Neural crest cell (in vitro differentiated cells): ENCODE measurements at places on chromosomes 6 and 20.

GRCh38 chr6:158064725-158065251 lies 83.1 kb downstream of the SYNJ2 start:
- no peak for DNase-seq

DNA sequence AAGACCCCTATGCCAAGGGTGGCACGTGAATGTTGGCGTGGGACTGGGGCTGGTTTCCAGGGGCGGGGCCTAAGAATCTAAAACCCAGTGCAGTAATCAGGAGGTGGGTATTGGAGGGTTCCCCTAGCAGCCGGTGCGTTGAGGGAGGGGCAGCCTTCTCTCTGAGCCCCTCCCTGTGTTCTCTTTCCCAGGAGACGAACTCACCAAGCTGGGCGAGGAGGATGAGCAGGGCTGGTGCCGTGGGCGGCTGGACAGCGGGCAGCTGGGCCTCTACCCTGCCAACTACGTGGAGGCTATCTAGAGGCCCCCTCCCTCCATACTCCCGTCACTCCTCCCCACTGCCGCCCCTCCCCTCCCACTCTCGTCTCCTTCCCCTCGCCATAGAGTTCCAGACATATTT lies 23.9 kb downstream of the SPDEF start:
- DNase-seq, result no peak

GRCh38 chr6:25472306-25472705 lies 179.7 kb upstream of the SCGN start:
- no peak for DNase-seq

GRCh38 chr6:41626917-41627316 lies 11.4 kb upstream of the MDFI start:
- no peak for DNase-seq

DNA sequence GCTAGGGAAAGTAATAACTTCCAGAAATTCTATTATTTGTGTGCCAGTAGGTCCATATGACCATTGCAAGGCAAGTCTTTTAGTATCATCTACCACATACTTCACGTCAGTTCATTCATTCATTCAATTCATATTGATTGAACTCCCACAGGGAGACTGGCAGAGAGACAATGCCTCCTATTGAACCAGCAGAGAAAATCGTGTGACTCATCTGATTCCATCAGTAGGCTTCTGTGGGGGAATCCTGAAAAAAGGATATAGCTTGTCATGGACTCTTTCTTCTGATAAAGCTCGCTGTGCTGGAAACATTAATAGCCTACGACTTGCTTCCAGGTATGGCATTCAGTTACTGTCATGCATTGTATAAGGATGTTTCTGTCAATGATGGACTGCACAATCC lies 45.3 kb upstream of the CNR1 start:
- no peak for DNase-seq

- no peak for DNase-seq
Measured at GRCh38 chr6:53321701-53322100, 27.0 kb downstream of the ELOVL5 start.

- DNase-seq, result no peak
Measured at GRCh38 chr6:41639809-41640371, 1.6 kb downstream of the MDFI start.

- no peak for DNase-seq
Measured at GRCh38 chr6:89993411-89993810, 99.1 kb downstream of the GJA10 start.

GRCh38 chr6:19836799-19837510 lies at the start of gene ID4:
Gene ID4 (plus strand): TSS chr6:19837370. CDS start chr6:19837755, 385 bp downstream.
- DNase-seq, result peak; percentile 95

- DNase-seq, result no peak
Measured at GRCh38 chr6:155155787-155156447, 107.9 kb upstream of the CLDN20 start.

DNA sequence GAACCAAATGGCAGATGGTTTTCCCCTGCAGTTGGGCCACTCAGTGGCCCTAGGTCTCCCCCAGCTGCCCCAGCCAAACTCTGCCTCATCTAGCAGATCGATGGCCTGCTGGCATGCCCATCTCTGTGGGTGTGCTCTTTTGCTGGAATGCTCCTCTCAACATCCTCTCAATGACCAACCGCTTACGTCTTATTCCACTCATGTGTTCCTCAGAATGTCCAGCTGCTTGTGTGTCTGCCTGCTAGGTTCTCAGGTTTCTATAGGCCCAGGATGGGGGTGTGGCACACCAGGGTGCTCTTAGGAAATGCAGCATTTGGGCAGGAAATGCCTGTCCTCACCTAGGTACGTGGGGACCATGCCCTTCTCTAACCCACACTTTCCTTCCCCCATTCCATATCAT lies 509.9 kb upstream of the SYNCRIP start:
- no peak for DNase-seq

DNA sequence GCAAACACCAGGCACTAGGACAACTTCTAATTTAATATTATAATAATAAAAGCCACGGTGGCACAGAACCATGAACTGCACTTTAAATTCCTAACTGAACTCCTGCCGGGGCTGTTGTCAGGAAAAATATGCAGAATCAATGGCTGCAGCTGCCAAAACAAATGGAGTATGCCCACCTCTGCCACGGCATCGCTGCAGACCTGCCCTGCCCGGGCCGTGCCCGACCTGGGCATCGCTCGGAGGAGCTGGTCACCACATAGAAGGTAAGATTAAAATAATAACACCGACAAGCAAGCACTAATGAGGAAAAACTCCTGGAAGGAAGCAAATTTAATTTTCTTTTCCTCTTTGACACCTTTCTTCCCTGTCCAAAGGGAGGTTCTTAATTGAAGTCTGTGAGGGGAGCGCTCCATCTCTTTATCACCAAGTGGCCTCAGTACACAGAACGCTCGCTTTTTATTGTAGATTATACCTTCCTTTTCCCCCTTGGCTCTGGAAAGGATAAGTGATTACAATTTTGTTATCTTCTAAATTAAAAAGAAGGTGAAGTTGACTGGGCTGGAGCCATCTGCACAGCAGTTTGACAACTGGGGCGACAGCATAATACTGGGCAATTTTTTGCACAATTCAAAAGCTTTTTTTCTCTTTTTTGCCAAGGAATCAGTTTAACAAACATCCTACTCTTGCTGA lies 351.3 kb downstream of the ZFAND3 start:
- no peak for DNase-seq

DNA sequence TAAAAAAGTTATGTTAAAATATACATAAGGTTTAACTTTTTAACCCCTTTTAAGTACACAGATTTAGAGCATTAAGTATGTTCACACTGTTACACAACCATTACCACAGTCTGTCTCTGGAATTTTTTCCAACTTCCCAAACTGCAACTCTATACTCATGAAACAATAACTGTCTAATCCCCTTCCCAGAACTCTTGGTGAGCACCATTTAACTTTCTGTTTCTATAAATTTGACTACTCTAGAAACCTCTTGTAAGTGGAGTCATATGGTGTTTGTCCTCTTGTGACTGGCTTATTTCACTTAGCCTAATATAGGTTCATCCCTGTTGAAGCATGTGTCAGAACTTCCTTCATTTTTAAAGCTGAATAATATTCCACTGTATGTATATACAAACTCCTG lies 98.1 kb downstream of the MAP3K7 start:
- DNase-seq, result no peak

- no peak for DNase-seq
Measured at GRCh38 chr6:97677626-97678025, 394.6 kb upstream of the MMS22L start.

- DNase-seq, result no peak
Measured at GRCh38 chr6:7445885-7446461, 56.4 kb downstream of the RIOK1 start.

DNA sequence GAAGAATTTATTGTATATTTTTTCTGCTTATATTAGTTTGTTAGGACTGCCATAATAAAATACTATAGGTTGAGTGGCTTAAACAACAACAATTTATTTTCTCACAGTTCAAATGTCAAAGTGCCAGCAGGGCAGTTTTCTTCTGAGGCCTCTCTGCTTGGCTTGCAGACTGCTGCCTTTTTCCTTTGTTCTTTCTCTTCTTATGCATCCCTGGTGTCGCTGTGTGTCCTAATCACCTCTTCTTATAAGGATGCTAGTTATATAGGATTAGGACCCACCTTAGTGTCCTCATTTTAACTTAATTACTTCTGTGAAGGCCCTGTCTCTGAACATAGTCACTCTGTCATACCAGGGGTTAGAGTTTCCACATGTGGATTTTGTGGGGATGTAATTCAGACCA lies 354.4 kb downstream of the NKAIN2 start:
- DNase-seq, result no peak

- DNase-seq, result no peak
Measured at GRCh38 chr6:50128420-50129005, 78.8 kb upstream of the DEFB112 start.

DNA sequence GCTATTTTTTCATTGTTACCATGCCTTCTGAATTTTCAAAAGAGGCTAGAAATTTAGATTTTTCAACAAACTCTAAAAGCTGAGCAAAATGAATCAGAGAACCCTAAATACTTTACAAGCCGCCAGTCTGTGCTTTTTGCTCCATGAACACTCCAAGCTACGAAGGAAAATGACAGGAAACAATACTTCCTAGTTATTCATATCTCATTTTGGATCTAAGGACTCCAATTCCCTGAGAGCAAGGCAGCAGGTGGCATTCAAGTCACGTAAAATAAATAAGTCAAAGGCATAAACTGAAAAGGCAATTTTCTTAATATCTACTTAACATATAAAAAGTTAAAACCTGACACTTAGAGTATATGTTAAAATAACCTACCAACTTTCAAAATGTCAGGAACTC lies 50.6 kb downstream of the PDSS2 start:
- DNase-seq, result no peak

DNA sequence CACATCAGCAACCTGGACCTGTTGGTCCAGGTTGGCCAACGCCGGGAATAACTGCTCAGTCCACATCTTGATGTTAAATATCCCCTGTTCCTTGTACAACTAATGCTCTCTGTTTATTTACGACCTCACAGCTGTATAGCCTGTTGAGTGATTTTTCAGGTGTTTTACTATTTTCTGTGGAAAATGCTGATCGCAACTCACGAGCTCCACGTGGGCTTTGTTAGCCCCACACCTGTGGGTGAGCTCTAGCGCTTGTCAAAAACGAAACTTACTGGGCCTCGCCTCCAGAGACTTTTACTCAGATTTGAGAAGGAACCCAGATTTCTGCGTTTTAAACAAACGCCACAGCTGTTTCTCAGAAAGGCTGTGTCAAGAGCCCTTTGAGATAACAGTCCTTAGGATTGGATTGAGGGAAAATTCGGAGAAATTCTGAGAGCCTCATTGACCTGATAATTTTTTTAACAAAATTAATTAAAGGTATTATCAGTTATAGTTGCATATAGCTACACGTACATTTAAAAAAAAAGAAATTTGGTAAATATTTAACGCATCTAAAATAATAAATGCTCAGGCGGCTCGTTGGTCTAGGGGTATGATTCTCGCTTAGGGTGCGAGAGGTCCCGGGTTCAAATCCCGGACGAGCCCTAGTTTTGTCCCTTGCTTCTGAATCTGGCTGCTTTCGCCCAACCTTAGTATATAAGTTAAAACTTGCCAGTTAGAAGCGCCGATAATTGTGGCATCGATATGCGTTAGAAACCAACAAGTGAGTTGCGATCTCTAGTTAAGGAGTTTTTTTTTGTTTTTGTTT lies 16.7 kb downstream of the HMGN4 start:
- peak; percentile 57 for DNase-seq

GRCh38 chr20:11797156-11797555 lies 120.5 kb upstream of the BTBD3 start:
- no peak for DNase-seq

GRCh38 chr6:99589290-99589672 lies 17.4 kb upstream of the PRDM13 start:
- DNase-seq, result no peak

DNA sequence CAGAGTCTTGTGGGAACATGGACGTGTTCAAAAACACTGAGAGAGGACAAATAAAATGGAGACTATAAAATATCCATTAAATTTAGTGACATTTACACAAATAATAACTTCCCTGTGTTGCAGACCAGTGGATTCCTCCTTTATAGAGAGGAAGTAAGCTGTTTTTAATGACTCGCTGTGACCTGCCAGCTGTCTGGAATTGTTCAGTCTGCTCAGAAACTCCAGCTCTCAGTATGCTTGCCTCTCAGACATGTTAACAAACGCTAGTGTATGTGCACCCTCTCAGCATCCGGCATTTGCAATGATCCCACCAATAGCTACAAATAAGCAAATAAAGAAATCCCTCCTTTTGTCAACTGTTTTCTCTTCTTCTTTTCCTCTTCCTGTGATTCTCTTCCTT lies 158.0 kb upstream of the TCF21 start:
- no peak for DNase-seq

DNA sequence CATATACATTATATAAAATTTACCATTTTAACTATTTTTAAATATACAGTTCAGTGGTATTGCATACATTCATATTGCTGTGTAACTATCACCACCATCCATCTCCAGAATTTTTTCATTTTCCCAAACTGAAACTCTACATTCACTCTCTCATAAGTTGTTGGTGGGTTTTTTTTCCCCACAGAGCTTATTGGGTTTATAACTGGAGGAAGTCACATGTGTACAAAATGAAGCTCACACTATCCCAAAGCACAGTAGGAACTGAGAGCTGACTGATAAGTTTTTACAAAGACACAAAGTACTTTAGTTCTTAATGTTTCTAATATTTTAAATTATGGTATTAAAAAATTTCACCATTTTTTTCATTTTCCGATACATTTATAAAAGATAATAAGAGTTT lies 78.8 kb upstream of the TNFAIP3 start:
- DNase-seq, result no peak

- DNase-seq, result peak; percentile 35
Measured at GRCh38 chr6:26304797-26305640, 60.0 kb upstream of the BTN3A2 start.

- no peak for DNase-seq
Measured at GRCh38 chr6:72212686-72213085, 326.3 kb downstream of the RIMS1 start.

DNA sequence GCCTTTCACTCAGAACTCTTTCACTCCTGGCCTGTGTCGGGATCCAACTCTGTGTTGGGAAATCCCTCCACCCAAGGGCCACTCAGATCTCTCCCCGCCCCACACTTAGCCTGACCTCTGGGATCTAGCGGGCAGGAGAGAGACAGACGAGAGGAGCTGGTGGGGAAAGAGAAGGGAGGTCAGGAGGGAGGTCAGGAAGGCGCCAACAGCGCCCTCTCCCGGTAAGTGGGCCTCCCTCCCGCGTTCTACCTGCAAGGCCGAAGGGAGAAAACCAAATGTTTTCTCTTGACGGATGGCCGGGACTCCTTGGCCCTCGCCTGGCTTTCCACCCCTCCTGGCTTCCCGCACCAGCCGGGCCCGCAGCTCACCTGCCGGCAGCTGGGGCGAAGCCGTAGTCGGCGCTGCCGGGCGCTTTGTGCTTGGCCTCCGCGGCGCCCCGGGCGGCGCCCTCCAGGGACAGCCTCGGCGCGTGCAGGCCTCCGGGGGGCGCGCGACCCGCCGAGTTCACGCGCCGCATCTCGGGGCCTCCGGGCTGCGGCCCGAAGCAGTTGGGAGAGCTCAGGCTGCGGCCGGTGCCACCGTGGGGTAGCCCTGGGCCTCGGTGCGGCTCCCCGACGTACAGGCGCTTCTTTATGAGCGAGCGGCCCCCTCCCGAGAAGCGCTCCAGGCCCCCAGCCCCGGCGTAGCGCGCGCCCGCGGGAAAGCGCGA lies 38.2 kb downstream of the C6orf132 start:
- peak; percentile 67 for DNase-seq

- DNase-seq, result no peak
Measured at GRCh38 chr6:163080228-163080627, 334.3 kb upstream of the QKI start.
